NCI-H2107 (cell line): ENCODE measurements at places on chromosomes 4 and X.

- no peak for DNase-seq
Measured at GRCh38 chrX:70025464-70025863, 24.3 kb downstream of the AWAT2 start.

DNA sequence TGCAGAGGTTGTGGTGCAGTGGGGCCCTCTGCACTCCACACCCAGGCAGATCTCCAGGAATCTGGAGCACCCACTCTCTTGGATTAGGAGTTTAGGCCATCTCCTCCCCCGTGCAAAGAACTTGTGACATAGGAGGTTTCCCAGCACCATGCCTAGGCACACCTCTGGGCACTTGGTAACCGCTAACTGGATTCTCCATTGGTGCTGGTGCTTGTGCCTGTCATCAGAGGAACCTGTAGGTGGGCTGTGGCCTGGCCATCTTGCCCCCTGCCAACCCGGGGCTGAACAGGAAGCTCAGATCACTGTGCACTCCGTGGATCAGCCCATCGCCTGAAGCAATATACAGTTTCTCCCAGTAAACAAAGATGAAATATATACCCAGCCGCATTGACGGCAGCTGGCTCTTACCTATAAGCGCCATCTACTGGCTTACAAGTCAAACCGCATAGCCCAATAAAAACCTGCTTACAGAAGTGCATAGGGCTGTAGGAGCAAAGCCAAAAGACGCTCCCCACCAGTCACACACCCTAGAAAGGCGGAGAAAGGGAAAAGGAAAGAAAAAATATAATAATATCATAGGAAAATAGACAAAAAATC is 19.1 kb upstream of the TEX13B start:
- DNase-seq: peak; percentile 41

DNA sequence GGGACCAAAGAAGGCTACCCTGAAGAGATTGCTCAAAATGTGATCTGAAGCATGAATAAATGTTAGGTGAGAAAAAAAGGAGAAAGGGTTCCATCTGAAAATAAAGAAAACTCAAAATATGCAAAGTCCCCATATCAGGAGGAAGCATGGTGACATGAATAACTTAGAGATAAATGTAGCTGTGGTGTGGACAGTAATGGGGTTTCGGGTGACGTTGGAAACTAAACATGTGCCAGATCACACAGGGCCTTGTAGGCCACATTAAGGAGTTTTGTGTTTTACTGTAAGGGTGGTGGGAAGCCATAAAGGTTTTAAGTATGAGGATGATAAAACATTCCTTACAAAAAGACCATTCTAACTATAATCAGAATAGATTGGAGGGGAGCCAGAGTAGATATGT is 40.3 kb upstream of the ACSL4 start:
- DNase-seq: no peak

- no peak for DNase-seq
Measured at GRCh38 chr4:100286636-100287035, 96.4 kb upstream of the DDIT4L start.

GRCh38 chr4:1458581-1458980 is 52.3 kb upstream of the NKX1-1 start:
- DNase-seq: no peak

GRCh38 chr4:15423285-15423711 is 4.5 kb upstream of the C1QTNF7 start:
- DNase-seq: no peak

- DNase-seq: no peak
Measured at GRCh38 chrX:41594634-41595033, 94.1 kb upstream of the GPR34 start.

GRCh38 chrX:154727871-154728270 is 23.0 kb downstream of the GAB3 start:
- DNase-seq: no peak

GRCh38 chr4:101191302-101192098 is 155.8 kb downstream of the PPP3CA start:
- DNase-seq: no peak

- no peak for DNase-seq
Measured at GRCh38 chrX:155662282-155662681, 49.5 kb upstream of the TMLHE start.

DNA sequence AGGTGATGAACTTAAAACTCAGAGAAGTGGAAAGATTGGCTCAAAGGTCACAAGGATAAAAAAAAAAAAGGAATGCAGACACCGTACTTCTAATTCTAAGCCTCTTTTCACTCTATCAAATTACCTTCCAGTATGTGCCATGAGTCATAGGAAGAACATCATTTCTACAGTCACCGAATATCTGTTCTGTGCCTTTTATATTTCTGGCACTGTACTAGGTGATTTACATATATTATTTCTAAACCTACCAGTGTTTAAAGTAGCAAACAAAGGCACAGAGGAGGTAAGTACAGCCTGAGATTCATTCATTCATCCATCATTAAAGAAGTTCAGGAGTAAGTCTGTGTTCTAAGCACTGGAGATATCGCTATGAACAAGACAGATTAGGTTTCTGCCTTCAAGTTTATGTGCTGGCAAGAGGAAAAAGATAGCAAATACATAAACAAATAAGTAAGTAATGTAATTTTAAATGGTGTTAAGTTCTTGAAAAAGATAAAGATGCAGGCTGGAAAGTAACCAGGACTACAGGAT is 65.3 kb downstream of the PALLD start:
- DNase-seq: no peak

DNA sequence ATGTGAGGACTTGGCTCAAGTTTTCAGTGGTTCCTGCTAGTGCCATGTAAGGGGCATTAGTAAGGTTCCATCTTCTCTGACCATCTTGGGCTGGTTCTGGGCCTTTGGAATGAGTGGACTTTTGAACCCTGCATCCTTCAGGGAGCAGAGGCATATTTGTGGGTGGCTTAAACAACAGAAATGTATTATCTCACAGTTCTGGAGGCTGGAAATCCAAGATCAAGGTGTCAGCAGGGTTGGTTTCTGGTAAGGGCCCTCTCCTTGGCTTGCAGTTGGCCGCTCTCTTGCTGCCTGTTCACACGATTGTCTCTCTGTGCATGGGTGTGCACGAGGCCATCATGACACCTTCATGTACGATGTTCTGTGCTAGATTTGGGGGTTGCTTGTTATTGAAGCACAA is 21.3 kb downstream of the CCKAR start:
- DNase-seq: no peak

DNA sequence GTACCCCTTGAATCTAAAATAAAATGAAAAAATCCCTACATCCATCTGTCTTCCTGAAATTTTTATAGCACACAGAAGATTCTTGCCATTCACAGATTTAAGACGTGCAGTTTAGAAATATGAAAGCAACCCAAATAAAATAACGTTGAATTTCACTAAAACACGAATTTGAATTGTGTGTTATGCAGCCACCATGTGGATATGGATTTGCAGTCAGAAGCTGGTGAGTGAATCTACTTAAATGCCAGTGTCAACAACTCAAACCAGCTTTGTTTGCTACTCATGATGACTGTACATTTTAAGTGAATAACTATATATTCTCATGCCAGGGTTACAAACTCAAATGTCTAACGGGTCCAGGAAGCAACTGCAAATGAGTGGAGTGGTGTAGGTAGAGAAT is 173.0 kb upstream of the HAND2 start:
- DNase-seq: no peak

GRCh38 chr4:168605411-168605810 is 108.6 kb downstream of the PALLD start:
- no peak for DNase-seq

DNA sequence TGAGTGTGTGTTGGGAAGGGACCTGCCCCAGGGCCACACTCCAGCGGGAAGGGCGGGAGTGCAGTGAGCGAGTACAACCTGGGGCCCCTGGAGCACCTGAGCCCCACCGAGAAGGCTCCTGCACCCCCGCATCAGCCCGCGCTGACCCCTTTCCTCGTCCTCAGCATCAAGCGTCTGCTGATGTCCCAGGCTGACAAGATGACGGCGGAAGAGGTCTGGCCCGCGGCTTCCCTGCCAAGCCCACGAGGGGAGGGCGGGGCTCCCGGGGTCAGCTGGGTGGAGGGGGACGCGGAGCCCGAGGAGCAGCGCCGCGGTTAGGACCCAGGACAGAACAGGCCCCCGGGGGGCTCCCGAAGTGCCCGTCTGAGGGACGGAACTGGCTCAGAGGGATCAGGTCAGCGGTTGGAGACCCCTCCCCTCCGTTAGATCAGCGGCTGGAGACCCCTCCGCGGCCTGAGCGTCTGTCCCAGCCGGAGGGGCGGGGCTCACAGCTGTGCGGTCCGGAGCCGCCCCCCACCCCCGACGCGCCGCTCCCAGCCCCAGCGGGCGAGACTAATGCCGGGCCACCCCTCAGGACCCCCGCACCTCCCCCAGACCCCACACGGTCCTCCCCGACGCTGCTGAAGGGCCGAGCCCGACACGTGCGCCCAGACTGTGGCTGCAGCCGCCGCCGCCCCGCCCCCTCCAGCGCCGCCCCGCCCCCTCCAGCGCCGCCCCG is 6.7 kb downstream of the MYL5 start:
- DNase-seq: no peak

GRCh38 chr4:5863461-5864113 is 29.3 kb downstream of the CRMP1 start:
- no peak for DNase-seq

DNA sequence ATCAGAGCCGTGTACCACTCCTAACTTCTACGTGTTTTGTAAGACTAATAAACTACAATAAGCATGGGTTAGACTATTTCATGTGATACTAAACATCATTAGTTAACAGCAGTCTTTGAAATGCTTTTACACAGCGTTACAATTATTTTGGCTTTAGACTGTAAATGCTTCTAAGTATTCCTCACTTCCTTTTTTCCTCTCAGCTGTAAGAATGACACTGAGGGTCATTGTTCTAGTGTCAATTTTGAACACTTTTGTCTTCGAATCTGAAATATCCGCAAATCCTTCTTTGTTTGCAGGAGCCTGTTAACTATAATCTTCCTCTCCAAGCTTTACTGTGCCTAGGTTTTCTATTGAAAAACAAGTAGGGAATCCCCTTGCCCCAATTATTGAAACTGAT is 1.5 kb downstream of the ABCE1 start:
- DNase-seq: no peak

DNA sequence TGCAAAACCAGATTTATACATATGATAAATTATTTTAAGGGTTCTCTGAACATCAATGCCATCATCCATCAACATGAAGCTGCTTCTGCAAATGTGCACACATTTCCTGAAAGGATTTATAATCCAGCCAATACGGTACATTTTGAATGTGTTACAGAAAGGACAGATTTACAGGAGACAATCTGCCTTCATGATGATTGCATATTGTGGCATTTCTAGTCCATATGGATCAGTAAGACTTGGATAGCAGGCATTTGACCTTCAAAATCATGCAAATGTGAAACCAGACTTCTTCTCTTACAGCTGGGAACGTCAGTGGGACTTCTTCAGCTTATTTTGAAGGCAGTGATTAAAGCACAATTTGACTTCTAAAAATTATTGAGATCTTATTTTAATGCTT is 217.3 kb upstream of the GK2 start:
- DNase-seq: no peak

DNA sequence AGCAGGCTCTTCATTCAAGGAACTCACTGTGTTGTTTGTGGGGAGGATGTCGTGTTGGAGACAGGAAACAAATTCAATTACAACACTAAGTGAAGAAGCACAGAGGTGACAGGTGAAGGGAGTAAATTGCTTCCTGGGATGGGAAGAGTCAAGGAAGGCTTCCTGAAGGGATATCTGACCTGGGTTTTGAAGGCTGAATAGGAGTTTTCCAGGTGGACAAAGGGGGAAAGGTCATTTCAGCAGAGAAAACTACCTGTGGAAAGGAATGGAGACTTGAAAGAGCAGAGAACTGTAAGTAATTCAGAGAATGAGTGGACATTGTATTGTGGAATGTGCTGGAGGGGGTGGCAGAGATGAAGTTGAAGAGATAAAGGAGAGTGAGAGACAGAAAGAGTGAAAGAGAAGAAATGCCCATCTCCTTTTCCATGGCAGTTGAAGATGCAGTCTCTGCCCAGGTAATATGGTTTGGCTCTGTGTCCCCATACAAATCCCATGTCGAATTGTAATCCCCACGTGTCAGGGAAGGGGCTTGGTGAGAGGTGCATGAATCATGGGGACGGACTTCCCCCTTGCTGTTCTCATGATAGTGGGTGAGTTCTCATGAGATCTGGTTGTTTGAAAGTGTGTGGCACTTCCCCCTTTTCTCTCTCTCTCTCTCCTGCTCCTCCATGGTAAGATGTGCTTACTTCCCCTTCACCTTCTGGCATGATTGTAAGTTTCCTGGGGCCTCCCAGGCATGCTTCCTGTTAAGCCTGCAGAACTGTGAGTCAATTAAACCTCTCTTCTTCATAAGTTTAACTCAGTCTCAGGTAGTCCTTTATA is 205.7 kb upstream of the BCOR start:
- no peak for DNase-seq

GRCh38 chr4:1195109-1195671 is 22.8 kb upstream of the SPON2 start:
- DNase-seq: no peak

DNA sequence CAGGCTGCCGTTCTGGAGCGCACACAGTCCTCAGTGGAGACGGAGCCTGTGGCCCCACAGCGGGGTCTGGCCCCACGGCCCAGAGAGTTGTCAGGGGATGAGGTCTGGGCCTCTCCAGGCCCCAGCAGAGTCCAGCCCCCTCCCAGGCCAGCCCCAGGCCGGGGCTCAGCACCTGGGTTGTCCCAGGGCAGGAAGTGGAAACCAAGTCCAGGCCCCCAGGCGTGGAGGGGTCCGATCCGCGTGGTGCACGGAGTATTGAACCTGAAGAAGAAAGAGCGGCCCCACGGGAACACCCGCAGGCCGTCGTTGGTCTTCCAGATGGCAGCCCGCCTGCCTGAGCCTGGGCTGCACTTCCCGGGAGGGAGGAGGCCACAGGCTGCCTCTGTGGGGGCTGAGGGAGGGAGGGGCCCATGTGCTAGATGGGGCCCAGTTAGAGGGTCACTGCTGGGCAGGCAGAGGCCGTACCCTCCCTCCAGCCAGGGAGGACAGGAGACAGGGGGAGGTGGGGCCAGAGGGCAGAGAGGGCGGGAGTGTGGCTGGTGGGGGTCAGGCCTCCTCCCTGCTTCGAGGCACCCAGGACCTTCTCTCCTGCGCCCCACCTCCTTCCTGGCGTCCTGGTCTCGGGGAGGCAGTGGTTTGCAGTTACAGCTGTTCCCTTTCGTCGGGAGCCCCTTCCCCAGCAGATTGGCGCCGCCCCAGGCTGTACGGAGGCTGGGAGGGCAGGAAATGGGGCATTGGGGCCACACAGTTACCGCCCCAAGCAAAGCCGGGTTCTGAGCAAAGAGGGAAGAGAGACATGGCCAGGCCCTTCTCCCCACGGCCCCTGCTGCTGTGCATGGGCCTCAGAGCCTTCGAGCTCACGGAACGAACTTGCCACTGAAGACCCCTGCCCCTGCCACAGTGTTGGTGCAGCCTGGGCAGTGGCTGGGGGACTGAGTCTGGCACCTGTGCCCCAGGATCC is 8.1 kb downstream of the HGFAC start:
- DNase-seq: no peak

- DNase-seq: no peak
Measured at GRCh38 chr4:106852426-106852825, 183.7 kb downstream of the DKK2 start.

- DNase-seq: no peak
Measured at GRCh38 chr4:138967313-138967712, 48.3 kb upstream of the NOCT start.
